Effector memory CD4-positive, alpha-beta T cell (primary cell): ENCODE measurements at places on chromosomes 7 and 10.

GRCh38 chr10:30967650-30968410 is 63.8 kb downstream of the ZNF438 start:
- no peak for DNase-seq

GRCh38 chr7:25619963-25620799 is 391.9 kb upstream of the NPVF start:
- DNase-seq = no peak

- no peak for DNase-seq
Observed at GRCh38 chr7:77226357-77226839, 26.8 kb upstream of the FGL2 start.

- no peak for DNase-seq
Observed at GRCh38 chr7:81600608-81601007, 169.2 kb downstream of the HGF start.

DNA sequence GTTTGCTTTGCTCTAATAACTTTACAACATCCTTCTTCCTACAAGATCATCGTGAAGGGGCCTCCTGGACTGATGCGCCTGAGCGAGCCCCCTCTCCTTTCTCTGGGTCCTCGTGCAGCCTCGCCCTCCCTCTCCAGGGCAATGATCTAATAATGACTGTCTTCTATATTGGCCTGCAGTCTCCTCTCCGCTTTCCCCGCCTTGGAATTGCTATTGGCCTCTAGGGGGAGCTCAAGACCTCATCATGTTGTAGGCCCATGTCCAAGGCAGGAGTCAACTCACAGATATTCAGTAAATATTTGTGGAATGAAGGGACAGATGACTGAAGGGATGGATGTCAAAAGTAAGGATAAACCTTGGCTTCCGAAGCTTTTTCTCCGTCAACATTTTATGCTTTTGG is 1180.3 kb downstream of the TYW1 start:
- no peak for DNase-seq

- no peak for DNase-seq
Observed at GRCh38 chr10:113089551-113089950, 139.5 kb downstream of the TCF7L2 start.

- DNase-seq = no peak
Observed at GRCh38 chr7:41084381-41084780, 618.5 kb downstream of the INHBA start.

GRCh38 chr10:31457858-31458257 is 138.8 kb downstream of the ZEB1 start:
- no peak for DNase-seq

DNA sequence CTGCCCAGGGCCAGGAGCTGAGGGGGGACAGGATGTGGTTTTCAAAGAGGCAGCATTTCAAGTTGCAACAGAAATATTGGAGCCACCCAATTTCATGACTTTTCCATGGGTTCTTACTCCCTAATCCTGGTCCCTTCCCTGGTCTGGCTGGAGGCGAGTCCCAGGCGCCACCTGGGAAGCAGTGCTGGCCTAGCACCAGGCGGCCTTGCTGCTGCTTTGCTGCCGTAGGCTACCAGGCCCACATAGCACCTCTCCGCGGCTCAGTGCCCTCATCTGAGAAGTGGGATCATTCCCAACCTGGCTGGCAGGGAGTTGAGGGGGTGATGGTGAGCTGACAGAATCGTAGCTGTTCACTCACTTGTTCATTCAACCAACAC is 33.7 kb downstream of the ZMIZ1 start:
- no peak for DNase-seq

DNA sequence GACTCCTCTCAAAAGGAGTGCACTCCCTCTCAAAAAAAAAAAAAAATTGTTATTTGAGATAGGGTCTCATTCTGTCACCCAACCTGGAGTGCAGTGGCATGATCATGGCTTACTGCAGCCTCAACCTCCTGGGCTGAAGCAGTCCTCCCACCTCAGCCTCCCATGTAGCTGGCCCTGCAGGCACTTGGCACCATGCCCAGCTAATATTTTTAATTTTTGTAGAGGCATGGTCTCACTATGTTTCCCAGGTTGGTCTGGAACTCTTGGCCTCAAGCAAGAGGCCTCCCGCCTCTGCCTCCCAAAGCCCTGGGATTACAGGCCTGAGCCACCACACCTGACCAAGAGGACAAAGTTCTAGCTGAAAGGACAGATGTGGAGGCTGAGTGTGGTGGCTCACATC is 120.3 kb downstream of the EPC1 start:
- DNase-seq = no peak

- no peak for DNase-seq
Observed at GRCh38 chr7:27144781-27145164, 1.3 kb upstream of the HOXA5 start.

DNA sequence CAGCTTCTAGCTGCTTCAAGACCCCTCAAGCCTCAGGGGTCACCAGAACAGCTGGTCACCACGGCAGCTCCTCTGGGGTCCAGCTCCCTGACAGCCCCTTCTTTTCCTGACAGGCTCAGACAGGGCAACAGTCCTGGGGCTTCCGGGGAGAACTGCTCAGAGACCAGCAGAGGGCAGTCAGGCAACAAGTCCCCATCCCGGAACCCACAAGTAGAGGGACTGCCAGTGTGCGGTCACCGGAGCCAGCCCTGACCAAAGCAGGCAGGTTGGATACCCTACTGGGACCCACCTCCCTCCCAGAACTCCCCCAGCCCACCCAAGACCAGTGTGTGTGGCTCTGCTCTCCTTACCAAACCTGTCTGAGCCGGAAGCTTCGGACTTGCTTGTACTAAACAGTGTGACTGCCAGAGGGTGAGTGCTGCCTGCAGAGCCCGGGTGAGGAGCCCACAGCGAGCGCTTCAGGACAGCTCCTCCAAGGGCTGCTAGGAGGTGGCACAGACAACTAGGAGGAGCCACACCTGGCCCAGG is 40.3 kb downstream of the YKT6 start:
- peak; percentile 23 for DNase-seq

GRCh38 chr7:1725766-1726630 is 55.9 kb downstream of the ELFN1 start:
- no peak for DNase-seq

DNA sequence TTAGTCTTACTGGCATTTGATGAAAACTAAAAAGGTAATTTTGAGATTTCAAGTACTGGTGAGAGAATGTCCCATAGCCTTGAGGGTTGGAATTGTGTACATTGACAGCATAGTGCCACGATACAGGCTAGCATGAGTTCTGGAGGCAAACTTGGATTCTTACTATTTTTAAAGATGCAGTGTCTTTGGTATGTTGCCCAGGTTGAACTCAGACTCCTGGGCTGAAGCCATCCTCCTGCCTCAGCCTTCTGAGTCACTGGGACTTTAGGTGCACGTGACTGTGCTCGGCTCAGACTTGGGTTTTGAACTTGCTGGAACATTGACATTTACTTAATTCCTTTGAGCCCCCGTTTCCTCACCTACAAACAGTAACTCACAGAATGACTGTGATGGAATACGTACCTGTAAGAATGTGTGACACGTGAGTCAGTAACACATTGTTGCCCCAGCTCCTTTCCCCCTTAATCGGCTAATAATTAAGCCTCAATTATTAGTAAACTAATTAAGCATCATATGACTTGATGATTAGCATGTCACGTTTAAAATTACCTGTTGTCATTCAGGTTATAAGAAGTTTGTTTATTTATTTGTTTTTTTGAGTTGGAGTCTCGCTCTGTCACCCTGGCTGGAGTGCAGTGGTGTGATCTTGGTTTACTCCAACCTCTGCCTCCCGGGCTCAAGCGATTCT is 10.6 kb downstream of the DNAJB6 start:
- no peak for DNase-seq

GRCh38 chr7:77958436-77958835 is 159.9 kb downstream of the PHTF2 start:
- no peak for DNase-seq
